Thoracic aorta (tissue), 2 donors: ENCODE measurements at places on chromosomes 2 and 18.
A peak's percentile ranks its signal among the peaks of the same experiment; 100 is the strongest.

DNA sequence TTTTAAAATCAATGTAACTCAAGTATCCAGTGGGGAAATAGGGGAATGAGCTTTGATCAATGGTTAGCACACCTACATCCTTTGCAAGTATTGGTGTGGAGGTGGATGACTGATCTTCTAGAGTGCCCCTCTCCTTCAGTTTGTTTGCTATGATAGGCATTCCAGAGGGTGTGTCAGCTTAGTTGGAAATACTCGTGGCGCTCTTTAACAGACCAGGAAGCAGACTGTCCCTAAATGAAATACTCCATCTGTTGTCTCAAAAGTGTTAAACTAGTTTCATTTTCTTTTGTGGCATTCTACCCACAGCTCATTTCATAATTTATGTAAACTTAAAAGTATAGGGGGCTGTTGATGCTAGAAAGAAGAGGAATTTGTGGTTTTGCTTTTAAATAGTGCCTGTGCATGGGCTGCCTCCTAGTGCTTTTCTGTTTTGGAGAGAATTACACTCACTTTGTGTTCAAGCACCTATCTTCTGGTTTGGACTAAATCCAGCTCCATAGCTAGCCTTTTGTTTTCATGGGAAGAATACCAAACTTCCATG is 66.2 kb downstream of the STAT1 start:
- no peaks in the 10 kb centered on the region for H3K36me3 ChIP-seq
- no peaks in the 10 kb centered on the region for H3K27me3 ChIP-seq
- DNase-seq, result no peak
- H3K27ac ChIP-seq, result peak overlapping the region; percentile 19

DNA sequence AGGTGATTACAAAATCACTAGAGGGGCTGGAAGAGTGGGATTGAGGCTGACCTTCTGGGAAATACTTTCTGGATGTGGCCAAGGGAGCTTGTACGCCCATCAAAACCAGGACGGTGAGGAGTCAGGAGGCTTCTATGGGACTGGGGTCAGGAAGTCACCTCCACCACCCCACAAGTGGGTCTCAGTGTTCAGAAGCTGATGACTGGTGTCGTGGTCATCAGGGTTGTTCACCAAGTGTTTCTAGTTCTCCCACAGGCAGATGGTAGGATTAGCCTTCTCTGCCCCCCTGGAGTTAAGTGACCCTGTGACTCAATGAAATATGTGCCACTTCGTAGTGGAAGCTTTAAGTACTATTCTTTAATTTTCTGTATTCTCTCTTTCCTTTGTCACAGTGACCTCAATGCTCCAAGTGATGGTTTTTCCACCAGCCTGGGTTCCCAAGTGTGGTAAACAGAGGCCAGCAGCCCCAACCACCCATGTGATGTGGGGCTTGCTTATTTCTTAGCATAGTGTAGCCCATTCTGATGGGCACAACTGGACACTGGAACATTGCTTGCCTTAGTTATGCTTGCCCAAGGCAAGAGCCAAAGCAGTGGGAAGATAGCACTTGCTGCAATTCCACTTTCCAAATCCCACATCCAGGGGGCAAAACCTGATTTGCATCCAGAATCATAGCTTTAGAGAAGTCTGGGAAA is 258.8 kb downstream of the CYP26B1 start:
- H3K4me1 ChIP-seq, result peaks cover 4% of the 10 kb centered on the region
- H3K4me3 ChIP-seq, result no peak overlapping the region
- no peak overlapping the region for H3K27ac ChIP-seq
- H3K36me3 ChIP-seq, result no peaks in the 10 kb centered on the region
- no peaks in the 10 kb centered on the region for H3K27me3 ChIP-seq

DNA sequence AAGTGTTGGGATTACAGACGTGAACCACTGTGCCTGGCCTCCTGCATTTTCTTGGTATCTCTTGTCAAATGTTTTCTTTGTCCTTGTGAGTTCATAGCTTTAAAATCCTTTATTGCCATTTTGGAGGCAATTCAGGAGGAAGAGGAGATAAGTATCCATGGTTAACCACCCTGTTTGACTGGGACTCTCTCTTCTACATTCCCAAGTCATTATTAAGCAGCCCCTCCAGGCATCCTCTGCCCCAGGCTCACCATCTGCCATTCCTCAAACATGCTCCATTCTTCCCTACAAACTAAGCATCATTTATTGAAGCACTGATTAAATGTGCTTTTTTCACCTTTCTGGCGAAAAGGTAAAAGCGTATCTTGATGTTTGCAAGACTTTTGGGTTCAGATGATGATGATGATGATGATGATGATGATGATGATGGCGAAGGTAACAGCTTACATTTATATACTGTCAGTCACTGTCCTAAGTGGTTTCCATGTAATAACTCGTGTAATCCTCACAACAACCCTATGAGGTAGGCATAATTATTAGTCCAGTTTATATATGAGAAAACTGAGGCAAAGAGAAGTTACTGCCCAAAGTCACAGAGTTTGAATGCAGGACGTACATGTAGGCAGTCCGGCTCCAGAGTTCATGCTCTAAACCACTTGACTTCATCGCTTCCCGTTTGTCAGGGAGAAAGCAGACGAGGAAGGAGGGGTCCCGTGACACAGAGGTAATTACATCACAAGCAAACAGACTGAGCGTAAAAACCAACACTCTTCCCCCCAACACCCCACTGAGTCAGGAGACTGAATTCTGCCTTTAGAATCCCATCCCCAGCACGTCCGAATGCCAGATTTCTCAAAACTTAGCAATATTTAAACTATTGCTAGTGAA is 69.7 kb upstream of the ACKR3 start:
- no peaks in the 10 kb centered on the region for H3K36me3 ChIP-seq
- H3K27ac ChIP-seq, result no peak overlapping the region
- DNase-seq, result no peak
- H3K4me1 ChIP-seq, result no peaks in the 10 kb centered on the region
- no peak overlapping the region for H3K4me3 ChIP-seq
- H3K27me3 ChIP-seq, result no peaks in the 10 kb centered on the region

DNA sequence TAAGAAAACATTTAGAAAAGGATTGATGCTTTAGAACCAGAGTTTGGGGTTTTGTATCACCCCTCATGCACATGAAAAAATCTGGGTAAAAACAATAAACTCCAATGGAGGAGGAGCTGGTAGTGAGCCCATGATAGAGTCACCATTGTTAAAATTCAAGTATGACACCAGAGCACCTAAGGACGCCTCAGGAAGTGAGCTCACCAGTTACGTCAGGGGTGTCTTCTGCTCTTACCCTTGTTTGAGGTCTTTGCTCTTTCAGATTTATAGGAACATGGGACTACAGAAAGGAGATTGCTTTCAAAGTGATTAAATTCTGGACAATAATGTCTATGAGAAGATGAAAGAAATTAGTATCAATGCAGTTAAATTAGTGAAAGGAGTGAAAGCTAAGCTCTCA is 106.5 kb downstream of the LRRTM1 start:
- no peaks in the 10 kb centered on the region for H3K36me3 ChIP-seq
- H3K27ac ChIP-seq, result no peak overlapping the region
- no peaks in the 10 kb centered on the region for H3K4me1 ChIP-seq
- no peak overlapping the region for H3K4me3 ChIP-seq

DNA sequence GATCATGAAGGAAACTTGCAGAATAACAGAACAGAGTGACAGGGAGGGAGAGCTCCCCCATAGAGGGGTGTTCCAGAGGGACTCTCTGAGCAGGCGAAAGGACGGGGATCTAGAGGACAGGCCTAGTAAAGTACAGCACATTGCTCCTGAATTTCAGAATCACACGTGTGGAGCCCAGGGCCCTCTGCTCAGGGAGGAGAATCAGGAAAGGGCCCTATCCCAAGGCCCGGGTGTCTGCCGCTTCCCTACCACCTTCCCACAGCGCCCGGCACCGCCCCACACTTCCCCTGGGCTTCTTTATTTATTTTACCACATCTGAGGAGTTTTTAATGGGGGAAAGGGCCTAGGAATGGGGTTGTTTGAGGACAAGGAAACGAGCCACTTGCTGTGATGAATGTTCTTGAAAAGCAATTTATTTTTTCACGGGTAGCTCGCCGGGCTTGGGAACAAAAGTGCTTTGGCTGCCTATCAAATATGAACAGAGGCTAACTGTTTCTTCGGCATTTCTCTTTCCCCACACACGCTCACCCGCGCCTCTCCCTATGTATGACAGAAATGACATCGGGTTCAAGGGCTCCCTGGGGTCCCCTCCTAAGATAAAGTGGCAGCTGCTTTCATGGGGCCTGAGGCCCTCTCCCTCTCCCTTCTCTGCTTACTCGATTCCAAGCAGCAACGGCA is 79.3 kb upstream of the GLI2 start:
- H3K4me1 ChIP-seq, result no peaks in the 10 kb centered on the region
- no peak for DNase-seq

- H3K4me1 ChIP-seq, result no peaks in the 10 kb centered on the region
- no peaks in the 10 kb centered on the region for H3K36me3 ChIP-seq
- no peaks in the 10 kb centered on the region for H3K27me3 ChIP-seq
Observed at GRCh38 chr2:211564441-211564840, 974.2 kb downstream of the ERBB4 start.

DNA sequence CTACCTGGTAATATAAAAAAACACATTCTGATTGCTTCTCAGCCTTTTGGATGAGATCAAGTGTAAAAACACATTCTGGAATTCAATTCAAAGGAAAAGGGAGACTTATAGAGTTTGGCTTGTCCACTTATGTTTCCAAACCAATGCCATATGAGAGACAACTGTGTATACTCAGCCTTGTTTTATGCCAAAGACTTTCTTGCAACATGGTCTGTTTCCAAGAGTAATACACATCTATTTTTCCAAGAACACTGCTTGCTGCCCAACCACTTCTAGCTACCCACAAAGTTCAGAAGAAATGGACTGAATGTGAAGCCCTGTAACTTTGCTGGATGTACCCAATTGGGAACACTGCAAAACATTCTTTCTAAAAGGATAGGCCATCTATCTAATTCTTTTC is 48.0 kb upstream of the GRB14 start:
- H3K27ac ChIP-seq, result no peak overlapping the region
- H3K4me1 ChIP-seq, result no peaks in the 10 kb centered on the region
- no peaks in the 10 kb centered on the region for H3K36me3 ChIP-seq

DNA sequence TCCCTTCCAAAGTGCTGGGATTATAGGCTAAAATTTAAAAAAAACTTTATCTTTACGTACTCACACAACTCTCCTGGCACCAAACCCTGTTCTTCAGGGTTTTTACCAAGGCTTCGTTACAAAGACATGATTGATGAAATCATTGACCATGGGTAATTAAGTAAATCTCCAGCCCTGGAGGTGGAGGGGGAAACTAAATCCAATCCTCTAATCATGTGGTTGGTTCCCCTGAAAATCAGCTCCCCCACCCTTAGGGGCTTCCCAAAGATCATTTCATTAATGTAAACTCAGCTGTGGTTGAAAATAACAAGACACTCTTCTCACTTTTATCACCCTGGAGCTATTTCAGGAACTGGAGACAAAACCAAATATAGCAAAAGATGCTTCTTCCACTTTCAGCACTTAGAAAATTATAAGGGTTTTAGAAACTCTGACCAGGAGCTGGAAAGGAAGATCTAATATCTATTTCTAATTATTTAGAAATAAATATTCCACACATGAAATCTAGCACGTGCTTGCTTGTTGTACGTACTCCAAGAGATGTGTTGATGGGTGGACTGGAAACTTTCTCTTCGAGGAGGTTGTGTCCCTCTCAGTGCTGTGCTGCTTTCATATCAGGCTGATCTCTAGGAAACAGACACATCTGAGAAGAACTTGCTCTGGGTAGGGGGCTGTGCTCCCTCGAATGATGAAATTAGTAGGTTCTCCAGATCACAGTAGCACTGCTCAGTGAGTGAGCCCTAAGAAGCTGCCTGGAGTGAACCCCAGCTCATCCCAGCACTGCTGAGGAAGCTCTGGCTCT is 67.2 kb downstream of the SMAD4 start:
- no peak for DNase-seq
- no peak overlapping the region for H3K4me3 ChIP-seq
- H3K27me3 ChIP-seq, result no peaks in the 10 kb centered on the region
- no peak overlapping the region for H3K27ac ChIP-seq
- H3K36me3 ChIP-seq, result no peaks in the 10 kb centered on the region
- H3K4me1 ChIP-seq, result no peaks in the 10 kb centered on the region

DNA sequence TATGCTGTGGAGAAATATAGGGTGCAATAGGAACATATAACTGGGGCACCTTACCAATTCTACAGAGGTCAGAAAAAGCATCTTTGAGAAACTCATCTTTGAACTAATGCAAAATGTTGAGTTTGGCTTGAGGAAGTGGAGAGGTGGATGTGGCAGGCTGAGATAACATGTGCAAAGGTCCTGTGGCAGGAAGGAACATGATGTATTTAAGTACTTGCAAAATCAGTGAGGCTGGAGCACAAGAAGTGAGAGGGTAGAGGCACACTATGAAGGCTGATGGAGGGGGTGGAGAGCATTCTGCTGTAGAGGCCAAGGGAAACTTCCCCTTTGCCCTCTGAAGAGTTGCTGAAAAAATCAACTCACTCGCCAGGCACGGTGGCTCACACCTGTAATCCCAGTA is 14.7 kb upstream of the RAB1A start:
- no peak overlapping the region for H3K27ac ChIP-seq
- no peak for DNase-seq
- no peaks in the 10 kb centered on the region for H3K36me3 ChIP-seq
- no peak overlapping the region for H3K4me3 ChIP-seq
- no peaks in the 10 kb centered on the region for H3K27me3 ChIP-seq

- no peak overlapping the region for H3K4me3 ChIP-seq
- no peak overlapping the region for H3K27ac ChIP-seq
- no peak for DNase-seq
- no peaks in the 10 kb centered on the region for H3K4me1 ChIP-seq
Observed at GRCh38 chr2:180061085-180061484, 54.0 kb upstream of the CWC22 start.

DNA sequence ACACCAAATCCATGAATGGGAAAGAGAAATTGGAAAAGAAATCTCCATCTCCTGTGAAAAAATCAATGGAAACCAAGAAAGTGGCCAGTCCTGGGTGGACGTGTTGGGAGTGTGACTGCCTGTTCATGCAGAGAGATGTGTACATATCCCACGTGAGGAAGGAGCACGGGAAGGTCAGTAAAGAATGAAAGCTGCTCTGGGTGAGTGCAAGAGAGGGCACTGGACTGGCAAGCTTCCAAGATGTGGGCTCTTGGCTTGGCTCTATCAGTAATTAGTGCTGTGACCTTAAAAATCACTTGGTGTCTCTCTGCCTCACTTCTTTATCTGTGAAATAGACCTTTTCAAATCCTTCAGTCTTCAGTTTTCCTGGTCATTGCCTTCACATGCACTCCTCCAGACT is 89.0 kb downstream of the ZNF532 start:
- H3K27me3 ChIP-seq, result no peaks in the 10 kb centered on the region
- H3K4me1 ChIP-seq, result peaks cover 38% of the 10 kb centered on the region
- DNase-seq, result no peak
- H3K36me3 ChIP-seq, result peaks cover 3% of the 10 kb centered on the region
- H3K27ac ChIP-seq, result no peak overlapping the region

GRCh38 chr2:70733646-70734180 is 34.3 kb downstream of the ADD2 start:
- no peak for DNase-seq
- H3K4me3 ChIP-seq, result no peak overlapping the region
- no peaks in the 10 kb centered on the region for H3K36me3 ChIP-seq
- no peak overlapping the region for H3K27ac ChIP-seq
- H3K4me1 ChIP-seq, result no peaks in the 10 kb centered on the region

- H3K4me1 ChIP-seq, result no peaks in the 10 kb centered on the region
- H3K27me3 ChIP-seq, result no peaks in the 10 kb centered on the region
- no peak overlapping the region for H3K4me3 ChIP-seq
- H3K27ac ChIP-seq, result no peak overlapping the region
- no peak for DNase-seq
- no peaks in the 10 kb centered on the region for H3K36me3 ChIP-seq
Observed at GRCh38 chr18:44637210-44638033, 43.3 kb upstream of the SETBP1 start.

GRCh38 chr18:10140461-10141282 is 226.9 kb downstream of the VAPA start:
- no peak overlapping the region for H3K27ac ChIP-seq
- DNase-seq, result no peak
- H3K4me1 ChIP-seq, result peaks cover 13% of the 10 kb centered on the region
- no peaks in the 10 kb centered on the region for H3K36me3 ChIP-seq
